NCI-H774 (cell line): ENCODE measurements at places on chromosomes 1 and 21.
A peak's percentile ranks its signal among the peaks of the same experiment; 100 is the strongest.

GRCh38 chr1:72623299-72623708 lies 341.0 kb upstream of the NEGR1 start:
- peak; percentile 16 for DNase-seq

DNA sequence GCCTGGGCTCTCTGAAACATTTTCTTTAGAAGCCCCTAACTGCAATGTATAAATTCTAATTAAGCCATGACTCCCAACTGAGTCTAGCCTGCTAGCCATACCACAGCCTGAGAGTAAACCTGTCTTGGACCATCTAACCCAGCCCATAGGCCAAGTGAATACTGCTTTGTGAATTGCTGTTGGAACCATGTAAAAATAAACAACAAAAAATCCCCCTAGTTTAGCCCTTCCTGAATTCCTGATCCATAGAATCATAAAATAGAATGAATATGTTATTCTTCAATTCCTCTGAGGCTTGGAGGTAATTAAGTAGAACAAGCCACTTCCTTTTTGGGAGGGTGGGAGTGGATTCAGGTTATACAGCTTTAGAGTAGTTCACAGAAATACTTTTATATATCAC lies 1496.4 kb downstream of the MRPL39 start:
- no peak for DNase-seq

DNA sequence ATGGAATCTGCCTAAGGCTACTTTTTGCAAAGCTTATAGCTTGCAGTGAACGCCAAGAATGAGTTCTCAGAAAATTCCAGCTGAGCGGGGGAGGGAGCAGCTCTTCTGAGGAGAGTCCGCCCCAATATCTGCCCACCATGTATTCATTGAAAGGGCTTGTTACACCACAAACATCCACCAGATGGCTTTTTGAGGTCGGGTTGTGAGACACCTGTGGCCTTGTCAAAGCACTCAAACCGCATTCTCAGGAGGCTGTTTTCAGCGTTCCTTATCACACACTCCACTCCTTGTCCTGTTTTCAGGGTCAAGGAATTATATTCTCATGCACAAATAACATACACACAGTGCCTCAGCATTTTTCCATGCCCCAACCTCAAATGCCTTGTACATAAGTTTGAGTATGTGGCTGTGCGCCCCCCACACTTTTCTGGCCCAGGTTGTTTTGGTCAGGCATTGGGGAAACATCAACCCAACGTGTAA lies 3.9 kb upstream of the C4BPB start:
- DNase-seq = peak; percentile 53

GRCh38 chr1:172746091-172746949 lies 87.4 kb downstream of the FASLG start:
- no peak for DNase-seq

- no peak for DNase-seq
Observed at GRCh38 chr1:200448034-200448762, 38.4 kb upstream of the ZNF281 start.

- DNase-seq = no peak
Observed at GRCh38 chr21:32135401-32136363, 143.2 kb downstream of the MIS18A start.

GRCh38 chr1:67941746-67942145 lies 108.5 kb upstream of the GNG12 start:
- no peak for DNase-seq

DNA sequence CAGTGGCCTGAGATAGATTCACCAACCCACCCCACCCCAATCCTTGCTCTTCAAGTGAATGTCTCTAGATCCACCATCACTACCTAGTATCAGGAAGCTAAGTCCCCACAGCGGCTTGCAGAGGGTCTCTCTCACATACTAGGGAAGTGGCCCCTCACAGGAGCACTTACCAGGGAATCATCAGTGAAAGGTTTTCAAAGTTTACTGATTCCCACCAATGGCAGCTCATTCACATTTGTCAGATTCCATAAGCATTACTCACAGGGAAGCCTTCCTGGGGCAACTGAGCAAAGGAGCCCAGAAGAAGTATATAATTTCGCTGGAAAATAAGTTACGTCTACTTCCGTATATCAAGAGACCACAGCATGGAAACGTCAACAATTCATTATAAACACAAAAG lies 120.8 kb downstream of the GREM2 start:
- DNase-seq = peak; percentile 22

DNA sequence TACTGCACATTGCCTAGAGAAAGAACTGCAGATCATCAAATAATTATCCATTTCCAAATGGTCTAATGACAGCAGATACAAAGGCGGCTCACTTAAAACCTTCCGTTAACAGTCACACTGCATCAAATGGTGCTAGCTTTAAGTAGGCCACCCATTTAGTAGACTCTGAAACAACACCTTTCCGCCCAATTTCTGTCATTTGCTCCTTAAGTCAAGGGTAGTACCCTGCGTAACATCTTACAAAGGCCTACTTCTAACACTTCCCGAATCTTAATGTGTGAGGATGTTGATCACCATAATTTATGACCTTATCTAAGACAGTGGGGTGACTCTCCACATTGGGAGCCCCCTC lies 692 bp upstream of the RALGPS2 start:
- DNase-seq = no peak

DNA sequence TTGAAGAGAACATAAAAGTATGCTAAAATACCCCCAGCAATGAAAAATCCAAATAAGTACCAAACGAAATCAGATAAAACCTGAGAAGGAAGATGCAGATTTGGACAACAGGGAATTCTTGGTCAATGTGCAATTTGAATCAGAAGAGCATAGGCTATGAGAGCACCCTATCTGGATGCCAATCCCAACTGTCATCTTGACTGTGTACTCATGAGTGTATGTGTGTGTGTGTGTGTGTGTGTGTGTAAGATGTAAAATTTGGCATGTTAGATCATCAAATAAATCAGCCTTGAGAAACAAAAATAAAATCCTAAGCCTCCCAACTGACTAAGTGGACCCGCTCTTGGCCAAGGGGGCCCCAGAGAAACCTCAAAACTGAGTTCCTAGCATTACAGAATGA lies 18.0 kb upstream of the SPRR2G start:
- no peak for DNase-seq

DNA sequence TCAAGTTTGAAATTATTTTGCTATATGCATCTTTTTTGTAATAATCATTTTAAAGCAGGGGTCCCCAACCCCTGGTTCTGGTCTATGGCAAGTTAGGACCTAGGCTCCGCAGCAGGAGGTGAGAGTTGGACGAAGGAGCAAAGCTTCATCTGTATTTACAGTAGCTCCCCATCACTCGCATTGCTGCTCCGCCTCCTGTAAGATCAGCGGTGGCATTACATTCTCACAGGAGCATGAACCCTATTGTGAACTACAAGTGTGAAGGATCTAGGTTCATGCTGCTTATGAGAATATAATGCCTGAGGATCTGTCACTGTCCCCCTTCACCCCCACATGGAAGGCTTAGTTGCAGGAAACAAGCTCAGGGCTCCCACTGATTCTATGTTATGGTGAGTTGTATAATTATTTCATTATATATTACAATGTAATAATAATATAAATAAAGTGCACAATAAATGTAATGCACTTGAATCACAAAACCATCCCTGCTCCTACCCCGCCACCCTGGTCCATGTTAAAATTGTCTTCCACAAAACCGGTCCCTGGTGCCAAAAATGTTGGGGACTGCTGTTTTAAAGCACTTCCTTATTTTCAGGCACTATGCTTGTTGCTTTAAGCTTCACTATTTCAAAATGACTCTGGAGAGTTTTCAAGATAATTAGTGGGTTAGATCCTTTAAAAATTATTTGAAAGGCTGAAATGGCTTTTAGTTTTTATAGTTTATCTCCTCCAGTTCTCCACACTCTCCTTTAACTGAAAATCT lies 74.8 kb downstream of the PLA2G4A start:
- DNase-seq = no peak

GRCh38 chr1:187634940-187635339 lies 806.2 kb downstream of the PLA2G4A start:
- DNase-seq = no peak

GRCh38 chr1:105243969-105244368 lies 1494.3 kb downstream of the AMY1C start:
- no peak for DNase-seq

DNA sequence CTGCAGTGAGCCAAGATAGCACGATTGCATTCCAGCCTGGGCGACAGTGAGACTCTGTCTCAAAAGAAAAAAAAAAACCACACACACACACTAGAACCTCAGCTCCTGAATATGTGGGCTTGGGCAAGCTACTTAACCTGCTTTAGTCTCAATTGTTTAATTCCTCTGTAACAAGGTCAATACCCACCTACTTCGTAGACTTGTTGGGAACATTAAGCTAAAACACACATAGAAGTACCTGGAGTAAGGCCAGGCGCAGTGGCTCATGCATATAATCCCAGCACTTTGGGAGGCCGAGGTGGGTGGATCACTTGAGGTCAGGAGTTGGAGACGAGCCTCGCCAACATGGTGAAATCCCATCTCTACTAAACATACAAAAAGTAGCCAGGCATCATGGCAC lies 77.1 kb downstream of the CLSTN1 start:
- no peak for DNase-seq

- no peak for DNase-seq
Observed at GRCh38 chr21:34808569-34809204, 139.9 kb downstream of the CLIC6 start.

GRCh38 chr1:156969496-156969895 lies 49.1 kb downstream of the LRRC71 start:
- no peak for DNase-seq

DNA sequence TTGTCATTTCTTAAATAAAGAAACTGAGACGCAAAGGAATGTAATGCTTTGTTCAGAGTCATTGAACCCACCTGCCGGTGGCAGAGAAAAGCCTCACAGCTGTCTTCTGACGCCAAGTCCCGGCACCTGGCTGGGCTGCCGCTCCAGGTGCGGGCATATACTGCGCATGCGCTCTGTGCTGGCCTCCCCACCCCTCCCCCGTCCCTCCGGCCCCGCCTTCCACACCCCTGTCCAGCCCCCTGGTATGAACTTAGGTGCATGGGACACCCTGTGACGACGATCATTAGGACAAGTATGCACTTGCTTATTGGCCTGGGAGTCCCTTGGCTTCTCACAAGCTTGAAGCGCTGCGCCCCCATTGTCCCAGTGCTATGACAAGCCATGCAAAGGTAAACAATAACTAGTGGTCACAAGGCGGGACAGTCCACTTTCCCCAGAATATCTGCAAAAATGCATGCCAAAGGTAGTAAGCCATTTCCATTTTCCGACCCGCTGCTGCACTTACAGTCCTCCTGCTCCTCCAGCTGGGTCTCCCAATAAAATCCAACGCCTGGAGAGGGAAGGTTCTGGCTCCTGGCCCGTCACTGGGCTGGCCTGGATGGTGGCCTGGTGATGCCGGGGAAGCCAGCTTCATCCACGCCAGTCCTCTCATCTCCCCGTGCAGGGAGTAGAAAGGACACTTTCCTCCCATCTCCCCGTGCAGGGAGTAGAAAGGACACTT lies 100.4 kb downstream of the PSMG1 start:
- peak; percentile 69 for DNase-seq

GRCh38 chr21:16076465-16076864 lies 346.7 kb downstream of the USP25 start:
- DNase-seq = no peak

- no peak for DNase-seq
Observed at GRCh38 chr1:19656780-19657466, 7.8 kb upstream of the HTR6 start.

DNA sequence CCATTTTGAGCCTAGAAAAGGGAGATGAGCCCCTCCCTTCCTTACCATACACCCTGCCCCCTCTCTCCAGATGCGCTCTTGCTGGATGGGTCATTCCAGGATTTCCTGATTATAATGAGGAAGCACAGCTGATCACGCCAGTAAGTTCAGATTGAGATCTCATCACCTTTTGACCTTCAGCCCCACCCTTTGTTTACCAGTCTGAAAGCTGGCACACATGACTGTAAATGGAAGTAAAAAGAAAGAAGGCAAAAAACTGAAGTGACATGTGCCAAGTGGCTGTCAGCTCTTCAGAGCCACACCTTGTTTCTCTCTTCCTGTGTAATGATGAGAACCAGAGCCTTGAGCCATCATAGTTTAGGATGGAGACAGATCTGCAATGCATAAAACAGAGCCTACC lies 27.9 kb downstream of the S1PR1 start:
- no peak for DNase-seq

DNA sequence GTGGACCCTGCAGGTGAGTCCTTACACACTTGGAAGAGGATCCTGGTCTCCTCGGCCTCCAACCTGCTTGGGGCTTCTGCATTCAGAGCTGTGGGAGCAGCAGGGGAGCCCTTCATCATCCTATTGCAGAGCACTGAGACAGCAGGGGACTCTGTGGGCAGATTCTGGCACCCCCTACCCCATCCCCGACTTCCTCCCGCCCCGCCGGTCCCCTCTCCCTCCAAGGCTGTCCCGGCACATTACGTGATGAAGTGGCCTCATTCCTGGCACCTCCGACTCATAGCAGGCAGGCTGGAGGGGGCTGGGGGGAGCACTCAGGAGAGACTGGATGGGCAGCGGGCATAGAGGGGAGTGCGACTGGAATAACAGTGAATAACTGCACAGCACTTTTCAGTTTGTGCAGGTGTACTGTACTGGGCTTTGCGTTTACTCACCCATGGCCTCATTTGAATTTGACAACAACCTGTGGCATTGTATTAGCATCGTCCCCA lies 394.1 kb downstream of the MATN1 start:
- no peak for DNase-seq

DNA sequence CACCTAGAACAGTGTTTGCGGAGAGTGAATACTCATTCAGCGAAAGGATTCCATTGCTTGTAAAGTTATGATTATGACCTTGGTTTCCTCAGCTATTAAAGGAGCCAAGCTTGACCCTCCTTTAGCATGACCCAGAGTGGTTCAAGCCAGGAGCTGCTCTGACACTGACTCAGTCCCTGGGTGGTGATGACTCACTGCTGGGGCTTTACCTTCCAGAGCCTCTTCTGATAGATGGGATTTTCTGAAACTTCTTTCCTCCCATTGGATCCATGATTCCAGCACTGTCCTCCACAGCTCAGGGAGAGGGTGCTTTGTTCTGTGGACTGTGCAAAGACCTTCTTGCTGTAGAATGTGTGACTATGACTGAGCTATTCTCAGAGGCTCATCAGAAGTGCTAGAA lies 77.4 kb downstream of the S1PR1 start:
- DNase-seq = no peak

- no peak for DNase-seq
Observed at GRCh38 chr1:33898881-33899280, 35.0 kb downstream of the HMGB4 start.
